ENCODE measurements at places on chromosomes 11 and 22. TPM values are rescaled to one million over a fixed set of nuclear protein-coding genes. Genes with fewer than 3 reads are reported as not detected.
A peak's percentile ranks its signal among the peaks of the same experiment; 100 is the strongest.

Gene RHOD
- 0.64 TPM for total RNA-seq

DNA sequence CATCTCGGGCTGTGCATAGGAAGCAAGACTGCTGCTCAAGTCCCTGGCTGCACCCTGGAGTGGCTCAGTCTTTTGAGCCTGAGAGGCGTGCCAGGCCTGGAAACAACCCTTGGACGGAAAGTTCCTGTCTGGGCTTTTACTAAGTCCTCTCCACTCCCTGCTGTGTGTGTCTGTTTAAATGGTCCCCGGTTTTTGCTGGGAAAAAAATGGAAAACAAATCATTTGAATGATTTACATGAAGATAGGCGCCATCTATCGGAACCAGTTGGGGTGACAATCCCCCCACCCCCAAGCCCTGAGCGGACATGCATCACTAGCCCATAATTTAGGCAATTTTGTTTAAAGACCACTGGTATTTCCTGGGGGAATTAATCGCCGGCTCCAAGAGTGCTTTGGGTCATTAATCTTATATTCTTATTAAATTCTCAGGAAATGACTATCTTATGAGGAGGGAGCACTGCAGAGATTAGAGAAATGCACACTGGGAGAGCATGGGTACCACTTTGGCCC lies 2.7 kb upstream of the GAB2 start:
- peaks cover 37% of the 10 kb centered on the region for H3K27me3 ChIP-seq
- DNase-seq, result peak; percentile 70

Gene TLCD5
- 2.2 TPM for total RNA-seq

GRCh38 chr11:67483831-67484665 lies 1.2 kb downstream of the AIP start:
- H3K27me3 ChIP-seq, result no peaks in the 10 kb centered on the region
- peaks cover 43% of the 10 kb centered on the region for H3K4me1 ChIP-seq
- peak overlapping the region; percentile 99 for H3K27ac ChIP-seq
- H3K36me3 ChIP-seq, result peaks cover 31% of the 10 kb centered on the region

DNA sequence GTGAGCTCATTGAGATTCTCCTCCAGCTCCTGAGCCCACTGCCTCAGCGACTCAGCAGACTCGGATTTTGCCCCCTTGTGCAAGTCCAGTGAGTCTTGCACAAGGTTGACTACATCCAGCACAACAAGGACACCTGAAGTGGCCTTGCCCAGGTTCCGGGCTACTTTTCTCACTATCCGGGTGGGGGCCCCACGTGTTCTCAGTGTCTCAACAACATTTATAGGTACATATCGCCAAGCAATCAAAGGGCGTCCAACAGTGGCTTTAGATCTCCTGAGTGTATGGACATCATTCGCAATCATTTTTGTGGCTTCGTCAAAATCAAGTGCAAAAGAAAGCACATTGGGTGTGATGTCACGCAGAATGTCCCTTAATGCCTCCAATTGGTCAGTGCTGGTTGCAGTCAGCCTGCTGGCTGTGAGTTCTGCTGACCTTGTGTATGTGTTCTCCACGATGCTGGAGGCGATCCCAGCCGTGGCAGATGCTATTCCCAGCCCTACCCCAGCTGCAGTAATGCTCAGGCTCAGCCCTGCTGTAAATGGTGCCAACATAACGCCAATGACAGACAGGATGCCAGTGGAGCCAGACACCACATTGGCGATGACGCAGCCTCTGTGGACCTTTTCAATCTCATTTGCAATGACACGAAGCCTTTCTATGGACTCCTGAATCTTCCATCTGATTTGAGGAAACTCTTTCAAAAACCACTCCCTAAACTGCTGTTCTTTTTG lies 10.3 kb downstream of the APOL4 start:
- peaks cover 4% of the 10 kb centered on the region for H3K4me1 ChIP-seq
- no peaks in the 10 kb centered on the region for H3K27me3 ChIP-seq
- H3K27ac ChIP-seq, result no peak overlapping the region
- no peaks in the 10 kb centered on the region for H3K36me3 ChIP-seq

DNA sequence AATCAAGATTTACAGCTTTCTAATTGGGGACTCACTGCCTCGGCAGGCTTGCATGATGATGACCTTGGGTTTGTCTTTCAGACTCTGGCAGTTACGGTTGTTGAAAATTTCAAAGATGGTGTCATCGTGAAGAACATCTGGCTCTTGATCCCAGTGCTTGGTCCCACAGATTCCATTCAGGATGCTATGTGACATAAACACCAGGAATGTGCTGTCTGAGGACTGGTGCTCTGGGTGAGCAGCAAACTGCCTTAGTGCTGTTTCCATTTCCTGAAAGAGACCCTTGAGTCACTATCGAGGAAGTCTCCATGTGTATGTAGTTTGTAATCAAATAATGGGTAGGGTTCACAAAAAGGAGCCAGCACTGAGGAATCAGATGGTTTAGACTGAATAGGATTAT lies 7.1 kb downstream of the CASP12 start:
- DNase-seq, result no peak
- no peaks in the 10 kb centered on the region for H3K27me3 ChIP-seq
- H3K4me1 ChIP-seq, result peaks cover 2% of the 10 kb centered on the region
- no peak overlapping the region for H3K4me3 ChIP-seq
- H3K36me3 ChIP-seq, result no peaks in the 10 kb centered on the region

DNA sequence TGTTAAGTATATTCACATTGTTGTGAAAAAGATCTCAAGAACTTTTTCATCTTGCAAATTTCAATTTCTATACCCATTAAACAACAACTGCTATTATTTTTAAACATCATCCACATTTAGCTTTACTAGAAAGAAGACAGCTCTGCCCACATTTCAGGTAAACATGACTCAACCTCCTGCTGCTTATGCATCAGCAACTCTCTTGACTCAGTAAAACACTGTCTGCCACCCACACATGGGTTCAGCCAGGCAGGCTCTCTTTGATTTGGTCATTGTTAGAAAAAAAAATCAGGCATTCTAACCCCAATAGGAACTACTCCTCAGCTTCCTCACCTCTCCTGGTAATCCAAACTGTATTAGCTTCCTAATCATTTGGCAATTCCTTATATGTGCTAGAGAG lies 5.1 kb upstream of the ENDOD1 start:
- H3K27me3 ChIP-seq, result no peaks in the 10 kb centered on the region
- H3K27ac ChIP-seq, result peak overlapping the region; percentile 69
- peak; percentile 84 for DNase-seq
- no peak overlapping the region for H3K4me3 ChIP-seq
- peaks cover 42% of the 10 kb centered on the region for H3K4me1 ChIP-seq
- no peaks in the 10 kb centered on the region for H3K36me3 ChIP-seq

DNA sequence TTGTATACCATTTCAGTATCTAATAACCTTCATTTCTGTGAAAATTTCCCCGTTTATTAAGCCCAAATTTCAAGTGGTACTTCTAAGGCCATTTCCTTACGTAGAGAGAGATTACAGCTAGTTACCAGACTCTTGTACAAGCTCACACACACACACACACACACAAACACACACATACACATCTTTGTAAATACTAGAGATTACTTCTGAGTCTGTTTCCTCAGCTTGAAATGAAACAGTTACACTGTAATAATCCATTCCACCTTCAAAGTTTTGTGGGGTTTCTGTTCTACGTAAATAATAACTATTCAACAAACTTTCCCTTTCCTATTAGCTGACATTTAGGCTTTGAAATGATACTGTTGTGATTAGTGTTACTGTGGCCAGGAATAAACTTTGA lies 6.2 kb downstream of the POGLUT3 start:
- peaks cover 6% of the 10 kb centered on the region for H3K4me1 ChIP-seq
- no peak overlapping the region for H3K27ac ChIP-seq
- no peak overlapping the region for H3K4me3 ChIP-seq
- no peaks in the 10 kb centered on the region for H3K27me3 ChIP-seq

- no peak overlapping the region for H3K27ac ChIP-seq
- H3K4me1 ChIP-seq, result no peaks in the 10 kb centered on the region
- no peaks in the 10 kb centered on the region for H3K36me3 ChIP-seq
- H3K27me3 ChIP-seq, result no peaks in the 10 kb centered on the region
Observed at GRCh38 chr11:78399136-78399535, 18.5 kb downstream of the GAB2 start.

- no peaks in the 10 kb centered on the region for H3K27me3 ChIP-seq
- H3K36me3 ChIP-seq, result peaks cover 14% of the 10 kb centered on the region
- H3K4me3 ChIP-seq, result no peak overlapping the region
- no peaks in the 10 kb centered on the region for H3K4me1 ChIP-seq
- no peak for DNase-seq
Observed at GRCh38 chr11:14158393-14158792, 195.9 kb downstream of the SPON1 start.

- H3K27me3 ChIP-seq, result peaks cover 5% of the 10 kb centered on the region
- H3K4me3 ChIP-seq, result no peak overlapping the region
- no peak overlapping the region for H3K27ac ChIP-seq
- DNase-seq, result no peak
- H3K4me1 ChIP-seq, result no peaks in the 10 kb centered on the region
- H3K36me3 ChIP-seq, result no peaks in the 10 kb centered on the region
Observed at GRCh38 chr22:36569999-36570398, 41.0 kb upstream of the EIF3D start.

- H3K4me3 ChIP-seq, result no peak overlapping the region
- no peaks in the 10 kb centered on the region for H3K36me3 ChIP-seq
- H3K27ac ChIP-seq, result peak overlapping the region; percentile 10
- peak; percentile 45 for DNase-seq
Observed at GRCh38 chr11:35334385-35335090, 84.8 kb downstream of the SLC1A2 start.

DNA sequence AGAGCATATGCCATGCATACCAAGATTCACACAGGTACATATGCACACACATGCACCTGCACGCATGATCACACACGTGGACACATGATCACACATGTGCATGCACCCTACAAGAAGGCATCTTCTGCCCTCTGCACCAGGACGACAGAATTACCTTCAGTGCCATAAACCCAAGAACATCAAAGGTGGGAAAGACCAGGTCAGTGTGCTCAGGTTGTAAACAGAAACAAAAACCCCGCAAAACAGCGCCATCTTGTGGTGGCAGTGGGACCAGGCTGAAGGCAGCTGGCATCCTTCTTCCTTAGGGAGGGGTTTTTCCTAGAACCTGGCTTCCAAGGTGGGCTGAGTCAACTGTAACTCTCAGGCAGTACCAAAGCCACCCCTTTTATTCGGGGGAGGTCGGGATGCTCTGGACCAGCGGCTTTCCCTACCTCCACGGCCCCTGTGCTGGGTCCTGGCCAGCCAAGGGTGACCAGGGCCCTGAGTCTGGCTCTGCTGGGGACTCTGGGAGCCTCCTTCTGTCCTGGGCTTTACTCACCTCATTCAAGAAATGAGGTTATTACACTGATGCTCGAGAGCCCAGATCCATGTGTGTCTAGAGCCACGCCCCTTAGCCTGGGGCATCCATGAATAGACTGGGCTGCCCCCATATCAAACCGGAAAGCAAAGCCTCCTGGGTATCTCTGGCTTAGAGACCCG lies 69.4 kb upstream of the FGF3 start:
- H3K36me3 ChIP-seq, result no peaks in the 10 kb centered on the region
- H3K4me3 ChIP-seq, result no peak overlapping the region
- H3K4me1 ChIP-seq, result peaks cover 3% of the 10 kb centered on the region
- peak; percentile 81 for DNase-seq
- peaks cover 26% of the 10 kb centered on the region for H3K27me3 ChIP-seq

Gene OR10A2
- not detected for total RNA-seq

DNA sequence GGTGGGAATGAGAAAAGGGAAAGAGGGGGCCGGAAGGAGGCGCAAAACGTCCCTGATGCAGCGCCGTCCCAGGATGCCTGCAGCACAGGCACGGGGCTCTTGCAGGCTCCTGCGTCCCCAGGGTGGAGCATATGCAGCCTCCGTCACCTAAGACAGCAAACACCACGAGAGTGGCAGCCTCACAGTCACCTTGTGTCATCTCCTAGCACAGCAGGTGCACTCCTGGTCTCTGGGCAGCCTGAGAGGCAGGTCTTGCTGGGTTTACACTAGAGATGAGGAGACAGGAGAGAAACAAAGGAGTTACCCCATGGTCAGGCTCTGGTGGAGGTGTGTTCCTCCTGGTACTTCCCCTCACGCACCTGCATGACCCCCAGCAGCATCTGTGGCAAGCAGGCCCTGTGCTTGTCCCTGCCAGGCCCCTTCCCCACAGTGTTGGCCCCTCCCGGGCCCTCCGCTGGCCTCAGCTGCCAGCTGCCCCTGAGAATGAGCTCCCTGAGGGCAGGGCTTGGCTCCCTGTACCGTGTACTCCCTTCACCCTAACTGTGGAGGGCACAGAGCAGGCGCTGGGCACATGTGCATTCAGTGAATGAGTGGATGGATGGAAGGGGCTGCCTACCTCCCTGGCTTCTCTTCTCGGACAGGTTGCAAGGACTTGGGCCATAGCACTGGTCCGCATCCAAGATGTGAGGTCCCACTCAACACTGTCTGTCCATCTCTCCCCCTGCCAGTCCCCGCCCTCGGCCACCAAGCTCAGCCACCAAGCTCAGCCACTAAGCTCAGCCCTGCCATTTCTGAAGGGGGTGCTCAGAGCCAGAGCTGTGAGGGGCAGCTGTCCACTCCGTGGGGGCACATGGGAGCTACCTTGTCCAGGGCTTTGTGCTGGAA lies 988.6 kb downstream of the BRD1 start:
- H3K4me1 ChIP-seq, result no peaks in the 10 kb centered on the region
- no peak overlapping the region for H3K27ac ChIP-seq
- H3K27me3 ChIP-seq, result peaks cover 5% of the 10 kb centered on the region
- H3K36me3 ChIP-seq, result no peaks in the 10 kb centered on the region

Gene TYR
- total RNA-seq, result not detected

GRCh38 chr11:10459029-10459970 lies 4.2 kb downstream of the AMPD3 start:
- H3K4me1 ChIP-seq, result peaks cover 55% of the 10 kb centered on the region
- peaks cover 19% of the 10 kb centered on the region for H3K36me3 ChIP-seq
- peak overlapping the region; percentile 98 for H3K27ac ChIP-seq
- H3K27me3 ChIP-seq, result no peaks in the 10 kb centered on the region

GRCh38 chr22:38799265-38800002 lies 5.5 kb upstream of the DNAL4 start:
- H3K27me3 ChIP-seq, result no peaks in the 10 kb centered on the region
- H3K27ac ChIP-seq, result no peak overlapping the region
- H3K4me3 ChIP-seq, result no peak overlapping the region

Gene UBE4A
- total RNA-seq, result 35.3 TPM

DNA sequence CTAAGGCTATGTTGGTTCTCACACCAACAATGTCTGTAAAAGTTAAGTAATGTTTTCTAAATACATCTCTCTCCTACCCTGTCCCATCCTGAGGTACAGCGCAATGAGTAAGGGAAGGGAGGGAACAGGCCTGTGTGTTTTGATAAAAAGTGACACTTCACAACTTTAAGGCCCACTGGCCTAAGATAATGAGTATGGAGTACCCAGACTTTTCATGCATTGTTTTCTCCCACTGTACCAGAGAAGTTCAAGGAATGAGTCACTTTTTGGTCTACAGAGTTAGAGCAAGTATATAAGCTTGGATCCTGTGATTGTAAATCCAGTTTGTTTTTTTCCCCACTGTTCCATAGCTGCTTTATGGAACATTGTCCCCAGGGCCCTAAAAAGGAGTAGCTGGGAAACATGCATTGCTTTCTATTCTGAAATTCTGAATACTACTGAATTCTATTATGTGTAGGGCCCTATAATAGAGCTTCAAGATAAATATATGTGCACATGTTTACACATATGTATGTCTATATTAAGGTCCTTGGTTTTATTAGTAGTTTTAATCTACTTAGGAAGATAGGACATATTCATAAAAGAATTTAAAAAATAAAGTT lies 29.8 kb downstream of the KCNE3 start:
- no peak overlapping the region for H3K4me3 ChIP-seq
- H3K4me1 ChIP-seq, result peaks cover 2% of the 10 kb centered on the region
- H3K36me3 ChIP-seq, result no peaks in the 10 kb centered on the region

Gene KIRREL3
- total RNA-seq, result not detected

- H3K36me3 ChIP-seq, result peaks cover 23% of the 10 kb centered on the region
- no peak for DNase-seq
- no peak overlapping the region for H3K4me3 ChIP-seq
- H3K27me3 ChIP-seq, result no peaks in the 10 kb centered on the region
Observed at GRCh38 chr22:31957970-31958594, 13.7 kb downstream of the YWHAH start.

Gene MICAL3
- total RNA-seq, result 25.8 TPM
